ENCODE measurements at places on chromosomes 2 and 18. TPM values are rescaled to one million over a fixed set of nuclear protein-coding genes. Genes with fewer than 3 reads are reported as not detected.

The EFEMP1 gene
- 520 TPM for total RNA-seq

The AFF3 gene
- 0.34 TPM for total RNA-seq

The ITGB6 gene
- total RNA-seq = not detected

The OLA1 gene
- total RNA-seq = 86.7 TPM

The PSME4 gene
- total RNA-seq = 11.8 TPM

The TBC1D8 gene
- 10.7 TPM for total RNA-seq

The RUFY4 gene
- not detected for total RNA-seq

The SERPINB11 gene
- not detected for total RNA-seq

The SERPINB12 gene
- total RNA-seq = not detected

The QPCT gene
- total RNA-seq = 8.8 TPM

The NT5DC4 gene
- not detected for total RNA-seq

The GBX2 gene
- not detected for total RNA-seq

The RFX8 gene
- total RNA-seq = 10.4 TPM

The HRH4 gene
- total RNA-seq = under 0.01 TPM

The CXCR2 gene
- total RNA-seq = not detected

The XIRP2 gene
- under 0.01 TPM for total RNA-seq

The LHCGR gene
- total RNA-seq = not detected

The NPHP1 gene
- 5.5 TPM for total RNA-seq

The NEU2 gene
- not detected for total RNA-seq
